ENCODE measurements at places on chromosomes 12 and 14. TPM values are rescaled to one million over a fixed set of nuclear protein-coding genes. Genes with fewer than 3 reads are reported as not detected.

The TESPA1 gene
- total RNA-seq, result not detected

The KRT86 gene
- total RNA-seq, result under 0.01 TPM

The SERPINA5 gene
- not detected for total RNA-seq

The PLCZ1 gene
- not detected for total RNA-seq

The HDAC7 gene
- total RNA-seq, result 78.2 TPM

The RFX4 gene
- not detected for total RNA-seq

The KRT6C gene
- total RNA-seq, result not detected

The ACIN1 gene
- 90.7 TPM for total RNA-seq

The TIGAR gene
- total RNA-seq, result 7.3 TPM

The TAMALIN gene
- total RNA-seq, result 15.1 TPM

The TBX3 gene
- total RNA-seq, result 30.8 TPM

The OTUB2 gene
- total RNA-seq, result 2.2 TPM

The KCNH3 gene
- not detected for total RNA-seq

The RPS6KA5 gene
- total RNA-seq, result 2.4 TPM

The RNU6-8 gene
- total RNA-seq, result not detected

The ZNF891 gene
- 0.85 TPM for total RNA-seq

The CAPZA3 gene
- not detected for total RNA-seq
